Ascending aorta (tissue), 2 donors: ENCODE measurements at places on chromosomes 13 and 19.

DNA sequence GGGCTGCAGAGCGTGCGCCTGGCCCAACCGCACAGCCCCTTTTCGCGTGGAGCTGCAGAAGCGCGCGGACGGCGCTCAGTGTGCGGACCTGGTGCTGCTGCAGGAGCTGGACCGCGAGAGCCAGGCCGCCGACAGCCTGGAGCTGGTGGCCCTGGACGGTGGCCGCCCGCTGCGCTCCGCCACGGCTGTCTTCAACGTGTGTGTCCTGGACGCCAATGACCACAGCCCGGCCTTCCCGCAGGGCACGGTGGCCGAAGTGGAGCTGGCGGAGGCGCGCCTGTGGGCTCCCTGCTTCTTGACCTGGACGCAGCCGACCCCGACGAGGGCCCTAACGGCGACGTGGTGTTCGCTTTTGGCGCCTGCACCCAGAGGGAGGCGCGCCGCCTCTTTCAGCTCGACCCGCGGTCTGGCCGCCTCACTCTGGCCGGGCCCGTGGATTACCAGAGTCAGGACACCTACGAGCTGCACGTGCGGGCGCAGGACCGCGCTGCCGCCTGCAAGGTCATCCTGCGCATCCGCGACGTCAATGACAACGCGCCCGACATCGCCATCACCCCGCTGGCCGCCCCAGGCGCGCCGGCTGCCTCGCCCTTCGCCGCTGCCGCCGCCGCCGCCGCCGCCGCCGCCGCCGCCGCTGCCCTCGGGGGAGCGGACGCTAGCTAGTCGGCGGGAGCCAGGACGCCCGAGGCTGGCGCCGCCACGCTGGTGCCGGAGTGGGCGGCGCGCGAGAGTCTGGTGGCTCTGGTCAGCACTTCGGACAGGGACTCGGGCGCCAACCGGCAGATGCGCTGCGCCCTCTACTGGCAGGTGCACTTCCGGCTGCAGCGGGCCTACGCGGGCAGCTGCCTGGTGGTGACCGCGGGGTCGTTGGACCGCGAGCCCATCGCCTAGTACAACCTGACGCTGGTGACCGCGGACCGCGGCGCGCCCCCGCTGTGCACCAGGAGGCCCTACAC, 172.2 kb downstream of the OLFM4 start:
- no peak for DNase-seq

DNA sequence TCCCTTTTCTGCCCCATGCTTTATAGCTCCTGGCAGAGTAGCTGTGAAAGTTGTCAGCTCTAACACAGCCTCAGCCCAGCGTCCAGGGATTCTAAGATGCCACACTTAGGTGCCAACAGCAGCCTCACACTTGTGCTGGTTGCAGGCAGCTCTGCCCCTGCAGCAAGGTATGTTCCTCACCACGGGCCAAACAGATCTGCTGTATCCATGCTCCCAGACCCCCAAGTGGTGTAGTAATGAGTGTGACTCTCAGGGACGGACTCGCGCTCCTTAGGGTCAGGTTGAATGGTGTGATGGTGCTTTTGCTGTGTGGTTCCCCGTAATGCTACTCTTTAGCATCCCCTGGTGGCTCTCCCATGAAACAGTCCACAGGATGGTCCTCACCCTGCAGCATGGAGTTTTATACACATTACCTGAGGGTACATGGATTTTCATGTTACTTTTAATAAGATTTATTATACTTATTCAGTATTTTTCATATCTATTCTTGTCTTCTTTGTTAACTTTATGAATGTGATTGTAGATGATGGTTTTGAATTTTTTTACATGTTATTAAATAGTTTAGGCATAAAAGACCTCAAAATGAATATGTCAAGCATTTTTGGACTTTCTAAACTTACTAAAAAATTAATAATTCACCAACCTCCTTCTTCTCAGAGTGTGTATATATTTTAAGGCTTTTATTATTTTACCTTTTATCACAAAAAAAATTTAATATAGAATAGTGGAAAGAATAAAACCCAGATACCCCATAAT, 232.5 kb downstream of the SLC7A1 start:
- peak; percentile 74 for DNase-seq

DNA sequence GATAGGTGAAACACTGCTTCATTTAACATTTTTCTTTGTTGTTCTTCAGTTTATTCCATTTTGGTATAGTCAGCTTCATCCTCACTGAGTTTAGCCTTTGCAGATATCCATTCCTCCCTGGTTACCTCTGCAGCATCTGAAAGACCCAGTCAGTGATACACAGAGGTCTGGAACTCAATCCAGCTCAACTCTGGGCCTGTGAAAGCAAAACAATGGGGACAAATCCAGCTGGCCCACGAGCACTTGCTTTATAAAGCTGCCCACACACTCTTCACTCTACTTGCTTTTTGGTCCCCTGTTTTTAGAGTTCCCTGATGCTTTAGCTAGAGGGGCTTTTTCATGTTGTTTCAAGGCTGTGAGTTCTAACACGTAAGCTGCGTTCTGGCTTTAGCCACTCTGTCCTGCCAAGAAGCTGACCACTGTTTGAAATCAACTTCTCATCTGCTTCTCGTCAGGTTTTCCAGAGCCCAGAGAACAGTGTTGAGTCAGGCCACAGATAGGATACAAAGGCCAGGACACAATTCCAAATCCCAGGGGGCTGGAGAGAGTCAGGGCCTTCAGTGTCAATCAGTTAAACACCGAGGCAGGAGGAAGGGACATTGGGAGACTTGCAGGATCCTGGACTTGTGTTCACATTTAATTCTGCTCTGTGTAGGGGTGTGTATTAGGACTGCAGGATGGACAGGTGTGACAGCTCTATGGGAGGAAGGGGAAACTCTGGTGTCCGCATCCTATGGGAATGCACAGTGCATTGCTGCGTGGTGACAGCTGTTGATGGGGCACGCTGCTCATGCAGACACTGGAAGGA, 83.5 kb upstream of the RNF113B start:
- DNase-seq = no peak

DNA sequence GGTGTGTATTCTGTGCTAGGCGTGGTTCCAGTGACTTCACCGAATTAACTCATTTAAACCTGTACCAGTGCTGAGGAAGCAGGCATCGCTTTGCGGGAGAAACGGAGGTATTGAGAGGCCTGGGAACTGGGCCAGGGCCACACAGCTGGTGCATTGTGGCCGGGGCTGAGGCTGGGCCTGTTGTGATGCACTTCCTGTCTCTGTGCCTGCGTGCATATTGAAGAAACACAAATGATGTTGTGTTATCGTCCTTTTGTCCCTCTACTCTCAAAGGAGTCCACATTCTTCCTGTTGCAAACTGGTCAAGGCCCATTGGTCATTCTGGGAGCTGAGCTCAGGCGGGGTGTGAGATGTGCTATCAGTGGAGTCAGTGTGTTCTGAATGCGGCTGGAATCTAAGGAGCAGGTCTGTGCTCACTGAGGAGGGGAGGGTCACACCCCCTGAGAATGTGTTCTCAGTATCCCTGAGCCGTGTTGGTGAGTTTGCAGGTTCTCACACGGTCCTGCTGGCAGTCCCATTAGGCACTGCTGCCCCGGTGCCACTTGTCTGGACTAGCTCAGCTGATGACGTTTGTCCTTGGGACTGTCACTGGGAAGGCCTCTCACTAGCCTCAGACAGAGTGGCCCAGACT, 62.1 kb downstream of the ARHGEF7 start:
- peak; percentile 28 for DNase-seq

- DNase-seq = no peak
Measured at GRCh38 chr13:21884965-21885567, 214.2 kb downstream of the FGF9 start.
